Stimulated activated effector memory CD8-positive, alpha-beta T cell treated with anti-CD3 and anti-CD28 coated beads, Interleukin-12 subunit alpha, Interleukin-12 subunit beta, amount 100 ng/mL, for 72 hours (primary cell): ENCODE measurements at places on chromosomes 6 and 20.

DNA sequence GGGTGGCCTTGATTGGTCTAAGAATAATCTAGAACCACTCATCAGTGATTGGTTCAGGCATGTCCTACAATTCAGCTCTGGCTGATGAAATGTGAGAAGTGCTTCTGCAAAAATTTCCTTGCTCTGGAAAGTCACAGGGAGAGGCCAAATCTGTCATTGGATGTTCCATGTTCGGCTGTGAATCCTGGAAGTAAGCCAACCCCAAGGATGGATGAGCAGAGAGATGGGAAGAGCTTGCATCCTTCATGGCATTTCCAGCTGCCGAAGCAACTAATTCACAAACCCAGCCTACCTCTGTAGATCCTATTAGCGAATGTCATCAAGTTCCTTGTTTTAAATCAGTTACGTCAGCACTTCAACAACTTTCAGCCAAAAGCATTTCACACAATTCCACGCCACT lies 187.2 kb upstream of the SOX4 start:
- DNase-seq, result no peak

DNA sequence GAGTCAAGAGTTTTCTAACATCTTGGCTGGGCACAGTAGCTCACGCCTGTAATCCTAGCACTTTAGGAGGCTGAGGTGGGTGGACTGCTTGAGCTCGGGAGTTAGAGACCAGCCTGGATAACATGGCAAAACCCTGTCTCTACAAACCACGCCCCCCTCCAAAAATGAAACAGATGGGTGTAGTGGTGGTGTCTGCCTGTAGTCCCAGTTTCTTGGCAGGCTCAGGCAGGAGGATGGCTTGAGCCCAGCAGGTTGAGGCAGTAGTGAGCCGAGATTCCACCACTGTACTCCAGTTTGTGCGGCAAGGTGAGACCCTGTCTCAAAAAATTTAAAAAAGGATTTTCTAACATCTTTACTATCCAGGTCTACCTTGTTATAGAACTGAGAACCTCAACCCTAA lies 22.0 kb downstream of the FAM8A1 start:
- DNase-seq, result no peak

DNA sequence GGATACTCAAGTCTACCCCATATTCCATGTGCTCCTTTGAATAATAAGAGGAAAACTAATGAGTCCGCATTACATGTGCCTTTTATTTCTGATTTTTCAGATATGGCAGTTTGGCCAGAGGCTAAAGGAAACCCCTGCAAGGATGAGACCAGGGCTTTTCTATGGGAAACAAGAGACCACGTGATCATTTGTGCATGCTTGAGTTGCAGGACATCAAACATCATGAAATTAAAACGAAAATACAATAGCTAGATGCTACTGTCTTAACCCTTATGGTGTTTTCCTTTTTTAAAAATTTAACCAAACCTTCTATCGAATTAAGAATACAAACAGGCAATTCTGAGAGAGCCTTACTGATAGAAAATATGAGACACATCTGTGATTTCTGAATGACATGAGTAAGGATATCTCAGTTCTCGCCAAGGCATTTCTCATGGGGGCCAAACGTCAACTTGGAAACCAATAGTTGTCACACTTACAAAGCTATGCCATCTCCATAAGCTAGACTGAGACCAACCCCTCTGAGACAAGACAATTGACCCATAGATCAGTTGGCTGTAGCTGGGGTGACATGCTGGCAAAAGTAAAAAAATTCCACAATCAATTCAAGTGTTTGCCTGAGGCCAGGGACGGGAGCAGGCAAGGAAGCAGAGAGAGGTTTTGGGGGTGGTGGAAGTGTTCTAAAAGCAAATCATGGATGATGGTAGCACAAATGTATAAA lies 52.8 kb downstream of the RIPOR2 start:
- DNase-seq, result no peak

GRCh38 chr6:150458579-150458978 lies 89.8 kb downstream of the IYD start:
- no peak for DNase-seq

GRCh38 chr6:16206595-16207037 lies 31.8 kb upstream of the GMPR start:
- DNase-seq, result peak; percentile 19

GRCh38 chr6:66499851-66500250 lies 792.8 kb upstream of the EYS start:
- no peak for DNase-seq

DNA sequence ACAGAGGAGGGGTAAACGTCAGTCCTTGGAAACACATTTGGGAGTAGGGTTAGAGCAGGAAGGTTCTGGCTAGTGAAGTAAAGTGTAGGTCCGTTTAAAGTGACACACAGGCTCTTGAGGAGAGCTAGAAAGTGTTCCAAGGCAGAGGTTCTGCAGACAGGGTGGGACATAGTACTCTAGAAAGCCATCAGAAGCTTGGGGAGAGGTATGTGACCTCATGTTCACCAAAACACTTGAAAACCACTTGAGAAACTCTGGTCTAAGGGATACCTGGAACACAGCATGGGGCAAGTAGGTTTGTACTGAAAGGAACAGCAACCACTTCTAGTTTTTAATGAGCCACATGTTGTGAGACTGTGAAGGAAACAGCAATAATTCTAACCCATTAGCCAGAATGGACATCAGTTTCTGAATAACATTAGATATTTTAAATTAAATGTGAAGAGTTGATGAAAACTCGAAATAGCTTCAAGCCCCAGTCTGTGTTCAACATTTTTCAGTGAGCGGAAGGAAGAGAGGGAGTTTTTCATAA lies 49.0 kb downstream of the SOBP start:
- no peak for DNase-seq
